HFFc6 (cell line): ENCODE measurements at places on chromosomes 4 and X. TPM values are rescaled to one million over a fixed set of nuclear protein-coding genes. Genes with fewer than 3 reads are reported as not detected.

DNA sequence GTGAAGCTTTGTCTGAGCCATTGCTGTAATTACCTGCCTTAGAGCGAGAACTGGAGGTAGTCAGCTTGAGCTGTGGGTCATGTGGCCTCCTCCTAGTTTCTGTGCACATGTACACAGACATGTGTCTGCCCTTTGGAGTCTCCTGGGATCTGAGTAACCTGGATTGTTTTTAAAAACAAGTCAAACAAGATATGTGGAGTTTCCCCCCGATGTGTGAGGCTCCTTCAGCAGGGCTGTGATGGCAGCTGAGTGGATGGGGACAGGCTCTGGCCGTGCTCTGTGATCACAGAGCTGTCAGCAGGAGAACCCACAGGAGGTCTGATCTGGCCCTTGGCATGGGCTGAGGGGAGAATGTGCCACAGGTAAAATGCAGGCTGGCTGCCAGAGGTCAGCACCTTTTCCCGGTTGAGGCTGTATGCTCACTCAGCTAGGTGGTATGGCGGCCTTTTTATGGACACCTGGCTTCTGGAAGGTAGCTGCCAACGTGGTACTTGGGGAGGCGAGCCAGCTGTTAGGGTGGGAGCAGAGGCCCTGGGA lies 38.4 kb downstream of the NOP14 start:
- no peak for DNase-seq

DNA sequence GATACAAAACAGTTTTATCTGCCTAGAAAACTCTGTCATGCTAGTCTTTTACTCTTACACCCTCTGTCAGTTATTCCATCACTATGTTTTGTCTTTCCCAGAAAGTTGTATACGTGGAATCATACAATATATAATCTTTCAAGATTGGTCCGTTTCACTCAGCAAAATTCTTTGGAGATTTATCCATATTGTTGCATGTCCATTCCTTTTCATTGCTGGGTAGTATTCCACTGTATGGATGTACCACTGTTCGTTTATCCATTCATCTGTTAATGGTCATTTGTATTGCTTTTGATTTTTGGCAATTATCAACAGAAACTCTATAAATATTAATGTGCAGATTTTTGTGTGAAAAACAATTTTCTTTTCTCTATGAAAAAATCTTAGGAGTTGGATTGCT lies 63.1 kb downstream of the GLUD2 start:
- DNase-seq: no peak

DNA sequence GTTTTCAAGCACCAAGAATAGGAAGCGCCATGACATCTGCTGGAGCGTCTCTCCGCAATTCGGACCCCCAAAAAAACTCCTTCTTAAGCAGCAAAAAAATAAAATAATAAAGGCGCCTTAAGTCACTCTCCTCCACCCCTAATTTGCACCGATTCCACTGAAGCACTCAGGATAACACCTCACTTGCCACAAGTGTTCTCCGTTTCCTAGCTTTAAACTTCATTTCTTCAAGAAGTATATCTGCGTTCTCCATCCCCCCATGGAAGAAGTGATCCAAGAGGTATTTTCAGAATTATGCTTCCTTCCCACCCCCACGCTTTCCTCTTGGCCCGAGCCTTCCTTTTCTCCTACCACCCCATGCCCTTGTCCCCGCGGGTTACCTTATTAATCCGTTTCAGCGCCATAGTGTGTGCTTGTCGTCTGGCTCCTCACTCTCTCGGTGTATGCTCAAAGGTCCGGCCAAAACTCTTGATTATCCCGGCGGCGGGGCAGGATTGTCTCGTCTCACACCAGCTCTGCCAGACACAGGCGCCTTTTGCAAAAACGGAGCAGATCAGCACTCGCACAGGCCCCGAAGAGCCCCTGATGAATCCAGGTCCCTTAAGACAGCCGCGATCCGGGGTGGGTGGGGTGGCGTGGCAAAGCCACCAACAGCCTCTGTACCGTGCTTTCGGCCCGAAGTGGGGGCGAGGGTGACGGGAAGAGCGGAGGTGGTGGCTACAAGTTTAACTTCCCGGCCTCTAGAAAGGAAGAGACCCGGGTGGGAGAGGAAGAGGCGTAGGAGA lies 1.1 kb downstream of the UBE2D3 start:
- no peak for DNase-seq

GRCh38 chr4:137529432-137529831 lies 2.9 kb downstream of the PCDH18 start:
- DNase-seq: no peak

DNA sequence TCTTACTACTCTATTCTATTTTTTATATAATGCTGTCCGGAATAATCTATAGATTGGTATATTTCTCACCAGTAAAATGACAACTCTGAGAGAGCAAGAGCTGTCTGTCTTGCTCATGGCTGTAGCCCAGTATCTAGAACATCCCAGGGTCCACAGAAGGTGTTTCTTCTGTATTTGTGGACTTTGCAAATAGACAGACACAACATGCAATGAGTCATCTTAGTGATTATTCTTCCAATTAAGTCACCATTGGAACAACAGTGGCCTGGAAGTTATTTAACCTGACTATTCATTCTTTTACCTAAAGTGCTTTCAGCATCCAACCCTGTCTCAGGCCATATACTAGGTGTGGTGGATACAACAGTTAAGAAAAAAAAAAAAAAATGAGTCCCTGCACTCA lies 179.5 kb downstream of the PPARGC1A start:
- DNase-seq: no peak

GRCh38 chr4:24252121-24252520 lies 332.2 kb downstream of the DHX15 start:
- no peak for DNase-seq

DNA sequence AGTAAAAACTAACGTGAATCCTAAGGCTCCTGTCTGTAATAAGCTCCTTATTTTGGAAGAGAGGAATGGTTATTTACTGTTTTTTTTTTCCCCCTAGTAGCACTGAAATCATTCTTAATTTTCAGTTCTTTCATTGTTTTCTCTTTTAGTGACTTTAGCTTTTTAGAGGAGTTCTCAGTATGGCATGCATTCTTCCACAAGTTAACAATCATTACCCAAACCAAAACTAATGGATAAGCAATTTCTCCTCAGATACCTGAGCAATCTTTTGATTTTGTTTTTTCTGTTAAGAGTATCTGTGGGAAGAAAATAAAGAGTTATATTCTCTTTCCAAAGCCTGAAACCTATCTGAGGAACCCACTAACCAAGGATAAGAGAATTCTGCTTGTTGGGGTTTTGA lies 16.7 kb upstream of the PPA2 start:
- no peak for DNase-seq

DNA sequence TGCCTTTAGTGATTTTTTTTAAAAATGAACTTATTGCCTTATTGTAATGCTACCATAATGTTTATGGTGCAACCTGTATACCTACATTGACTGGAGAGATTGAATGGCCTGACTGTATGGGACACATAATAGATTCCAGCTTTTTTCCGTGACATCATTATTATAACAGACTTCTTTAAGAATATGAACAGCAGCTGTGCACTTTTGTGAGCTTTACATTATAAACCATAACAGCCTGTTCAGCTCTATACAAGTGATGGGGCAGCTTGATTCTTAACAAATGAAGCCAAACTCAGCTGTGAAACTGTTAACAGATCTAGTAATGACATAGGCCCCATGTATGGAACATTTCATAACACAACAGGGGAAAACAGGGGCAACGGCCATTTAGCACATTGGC lies 187.0 kb downstream of the BMPR1B start:
- no peak for DNase-seq

DNA sequence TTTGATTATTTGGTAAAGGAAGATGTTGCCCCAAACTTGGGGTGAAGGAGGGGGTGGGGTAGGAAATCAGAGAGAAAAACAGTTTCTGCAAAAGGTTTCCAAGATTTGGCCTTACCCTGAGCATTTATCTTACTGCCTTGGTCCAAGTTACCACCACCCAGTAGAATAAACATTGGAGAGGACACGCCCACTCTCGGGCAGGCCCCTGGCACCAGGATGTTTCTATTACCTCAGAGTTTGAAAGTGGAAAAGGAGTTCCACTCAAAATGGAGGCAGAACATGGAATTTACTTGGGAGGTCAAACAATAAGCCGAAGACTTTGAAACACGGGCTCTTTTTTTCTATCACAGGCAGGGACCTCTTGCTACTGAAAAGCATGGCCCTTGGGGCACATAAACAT lies 113.7 kb downstream of the CHRNA9 start:
- DNase-seq: no peak

GRCh38 chr4:174156239-174156826 lies 127.1 kb downstream of the FBXO8 start:
- peak; percentile 24 for DNase-seq

- DNase-seq: no peak
These were observed 131.4 kb upstream of the ADGRL3 start for GRCh38 chr4:61068745-61069144.

- no peak for DNase-seq
These were observed 7.9 kb downstream of the ASMTL start for GRCh38 chrX:1444561-1445500.

GRCh38 chrX:50697691-50698090 lies 116.3 kb downstream of the SHROOM4 start:
- peak; percentile 14 for DNase-seq

- DNase-seq: no peak
These were observed 75.8 kb downstream of the STIM2 start for GRCh38 chr4:26936284-26937065.

GRCh38 chr4:22187203-22187820 lies 238.7 kb upstream of the KCNIP4 start:
- no peak for DNase-seq

DNA sequence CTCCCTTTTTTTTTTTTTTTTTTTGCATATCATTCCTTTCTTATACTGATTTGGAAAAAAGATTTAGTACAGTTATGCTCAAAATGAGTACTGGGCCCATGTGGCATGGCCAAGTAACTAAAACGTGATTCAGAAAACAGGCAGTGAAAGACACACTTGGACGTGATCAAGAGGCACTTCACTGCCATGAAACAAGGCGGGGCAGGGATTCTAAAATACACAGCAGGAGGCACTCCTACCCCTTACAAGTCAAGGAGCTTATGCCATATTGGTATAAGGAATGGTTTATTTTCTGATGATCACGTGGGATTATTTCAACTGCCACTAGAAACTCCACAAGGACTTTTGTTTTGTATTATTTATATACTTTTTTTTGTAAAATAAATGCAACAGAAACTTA lies 72.0 kb downstream of the CHST7 start:
- DNase-seq: no peak

DNA sequence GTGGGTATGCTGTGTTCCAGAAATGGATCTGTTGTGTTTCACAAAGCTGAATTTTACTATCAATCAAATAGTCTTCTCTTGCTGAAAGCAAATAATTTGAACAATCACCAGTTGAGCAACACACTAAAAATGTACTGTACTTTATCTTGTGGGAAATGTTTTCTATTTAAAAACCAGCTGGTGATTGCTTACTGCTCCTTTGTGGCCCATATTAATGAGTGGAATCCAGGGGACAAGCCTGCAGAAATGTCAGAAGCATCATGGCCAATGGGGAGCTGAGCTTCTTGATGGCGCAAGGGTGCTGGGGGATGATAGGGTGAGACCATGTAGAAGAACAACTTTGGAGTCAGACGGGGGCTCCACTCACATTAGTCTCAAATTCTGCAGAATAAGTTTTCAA lies 346.2 kb downstream of the ARHGAP10 start:
- no peak for DNase-seq

DNA sequence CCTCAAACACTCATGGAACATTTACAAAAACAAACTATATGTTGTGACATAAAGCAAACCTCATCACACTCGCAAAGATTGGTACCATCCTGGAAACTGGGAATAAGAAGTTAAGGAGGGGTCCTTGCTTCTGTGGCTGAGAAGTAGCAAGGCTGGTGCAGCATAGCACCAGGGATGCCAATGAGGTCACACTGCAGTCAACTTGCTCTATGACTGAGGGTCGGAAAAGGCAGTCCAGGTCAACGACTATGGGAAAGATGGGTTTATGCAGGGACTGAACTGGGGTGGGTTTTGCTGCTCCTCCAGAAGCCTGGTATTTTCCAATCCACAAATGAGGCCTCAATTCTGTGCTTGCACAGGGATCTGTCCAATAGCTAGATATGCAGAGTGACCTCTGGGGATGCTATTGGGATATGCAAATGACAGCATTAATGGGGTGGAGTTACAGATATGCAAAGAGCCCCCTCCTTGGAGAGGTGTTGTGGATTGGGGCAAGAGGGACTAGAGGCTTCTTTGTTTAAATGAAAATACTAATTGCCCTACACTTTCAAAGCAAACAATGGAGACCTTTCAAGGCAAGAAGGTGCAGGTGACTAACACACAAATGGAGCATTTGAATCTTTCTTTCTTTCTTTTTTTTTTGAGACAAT lies 7.2 kb upstream of the IL13RA1 start:
- no peak for DNase-seq

DNA sequence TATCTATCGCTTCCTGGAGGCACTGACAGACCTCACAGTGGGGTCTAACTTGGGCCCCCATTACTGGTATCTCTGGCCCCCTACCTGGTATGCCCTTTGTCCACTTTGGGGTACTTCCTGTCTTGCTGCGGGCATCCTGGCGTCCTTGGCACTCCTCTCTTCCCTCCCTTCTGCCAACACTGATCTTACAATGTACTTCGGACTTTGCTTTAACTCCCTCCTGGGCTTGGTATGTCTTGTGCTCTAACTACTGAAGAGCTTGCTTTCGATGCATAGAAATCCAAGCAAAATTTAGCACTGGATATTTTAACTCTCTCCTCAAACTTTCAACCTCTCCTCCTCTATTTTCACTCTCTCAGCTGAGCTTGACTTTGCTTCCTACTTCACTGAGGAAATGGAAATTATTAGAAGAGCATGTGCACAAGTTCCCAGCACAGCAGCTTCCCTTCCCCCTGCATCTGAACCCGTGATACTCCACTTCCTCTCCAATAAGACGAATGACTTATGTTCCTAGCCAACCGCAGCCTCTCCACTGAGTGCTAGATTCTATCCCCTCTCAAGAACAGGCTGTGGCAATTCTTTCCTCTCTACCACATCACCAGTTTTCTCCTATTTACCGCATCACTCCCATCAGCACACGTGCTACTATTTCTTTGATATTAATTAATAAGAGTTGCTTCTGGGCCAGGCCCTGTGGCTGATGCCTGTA lies 52.9 kb downstream of the SUPT20HL2 start:
- no peak for DNase-seq

- DNase-seq: no peak
These were observed 10.0 kb upstream of the ELF4 start for GRCh38 chrX:130120321-130120731.

- no peak for DNase-seq
These were observed 45.5 kb downstream of the SUPT20HL1 start for GRCh38 chrX:24405959-24406358.

GRCh38 chr4:103887191-103887590 lies 167.4 kb upstream of the TACR3 start:
- no peak for DNase-seq

The TMEM271 gene
- not detected in 3 replicates for total RNA-seq

The DDX53 gene
- total RNA-seq: not detected in 2 replicates

The CCDC120 gene
- total RNA-seq: 0.60 TPM in 1 of 2 replicates, not detected in the other

The ARX gene
- total RNA-seq: not detected in 3 replicates

The OPN1MW3 gene
- total RNA-seq: not detected in 3 replicates

The DSPP gene
- total RNA-seq: not detected in 3 replicates

The ATP11C gene
- 25.1 to 37.7 TPM (median 25.4 TPM) in 3 replicates for total RNA-seq

The GLOD5 gene
- total RNA-seq: not detected in 3 replicates

The PARM1 gene
- 0.05 to 0.20 TPM in 2 of 3 replicates, not detected in the other for total RNA-seq

The ABLIM2 gene
- total RNA-seq: not detected in 3 replicates

The ARMCX2 gene
- 95.6 to 172 TPM (median 170 TPM) in 3 replicates for total RNA-seq

The FGFR3 gene
- 0.48 to 0.76 TPM (median 0.56 TPM) in 3 replicates for total RNA-seq

The KCNE5 gene
- total RNA-seq: 0.16 to 0.67 TPM (median 0.36 TPM) in 3 replicates
